ENCODE measurements at places on chromosomes 5 and 9.

GRCh38 chr5:37197340-37198050 is 51.7 kb downstream of the CPLANE1 start:
- DNase-seq: no peak

GRCh38 chr5:176631383-176632200 is 1.1 kb downstream of the EIF4E1B start:
- no peak for DNase-seq

- DNase-seq: no peak
Observed at GRCh38 chr9:34610434-34611206, 1.3 kb downstream of the RPP25L start.

GRCh38 chr9:37959976-37960375 is 56.0 kb upstream of the SLC25A51 start:
- no peak for DNase-seq

GRCh38 chr9:107927276-107927675 is 437.7 kb upstream of the KLF4 start:
- no peak for DNase-seq

GRCh38 chr5:142097681-142098080 is 10.9 kb upstream of the NDFIP1 start:
- DNase-seq: no peak

GRCh38 chr9:114500697-114501292 is 4.5 kb downstream of the WHRN start:
- no peak for DNase-seq

GRCh38 chr5:106288979-106289378 is 1381.8 kb downstream of the EFNA5 start:
- DNase-seq: no peak

GRCh38 chr9:110429453-110429852 is 91.8 kb upstream of the TXNDC8 start:
- DNase-seq: no peak

DNA sequence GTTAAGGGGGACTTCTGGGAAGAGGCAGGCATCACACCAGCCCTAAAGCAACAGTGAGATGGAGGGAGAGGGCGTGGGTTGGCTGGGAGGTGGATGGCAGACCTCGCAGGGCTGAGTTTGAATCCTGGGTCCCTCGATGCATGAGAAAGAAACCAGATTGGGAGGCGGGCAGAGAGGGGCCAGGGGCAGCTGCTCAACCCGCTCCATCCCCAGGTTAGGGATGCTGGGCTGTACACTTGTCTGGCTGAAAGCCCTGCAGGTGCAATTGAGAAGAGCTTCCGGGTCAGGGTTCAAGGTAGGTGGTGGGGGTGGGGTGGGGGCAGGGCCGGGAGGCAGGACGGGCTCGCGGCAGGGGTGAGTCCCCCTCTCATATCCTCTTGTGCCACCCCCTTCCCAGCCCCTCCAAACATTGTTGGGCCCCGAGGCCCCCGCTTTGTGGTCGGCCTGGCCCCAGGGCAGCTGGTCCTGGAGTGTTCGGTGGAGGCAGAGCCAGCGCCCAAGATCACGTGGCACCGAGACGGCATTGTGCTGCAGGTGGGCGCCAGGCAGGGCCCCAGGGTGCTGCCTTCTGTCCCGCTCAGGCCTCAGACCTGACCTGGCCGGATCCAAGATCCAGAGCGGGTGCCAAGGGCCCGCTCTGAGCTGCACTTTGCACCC is 49.8 kb upstream of the ASS1 start:
- DNase-seq: no peak

- no peak for DNase-seq
Observed at GRCh38 chr5:9456435-9457042, 89.3 kb downstream of the SEMA5A start.

DNA sequence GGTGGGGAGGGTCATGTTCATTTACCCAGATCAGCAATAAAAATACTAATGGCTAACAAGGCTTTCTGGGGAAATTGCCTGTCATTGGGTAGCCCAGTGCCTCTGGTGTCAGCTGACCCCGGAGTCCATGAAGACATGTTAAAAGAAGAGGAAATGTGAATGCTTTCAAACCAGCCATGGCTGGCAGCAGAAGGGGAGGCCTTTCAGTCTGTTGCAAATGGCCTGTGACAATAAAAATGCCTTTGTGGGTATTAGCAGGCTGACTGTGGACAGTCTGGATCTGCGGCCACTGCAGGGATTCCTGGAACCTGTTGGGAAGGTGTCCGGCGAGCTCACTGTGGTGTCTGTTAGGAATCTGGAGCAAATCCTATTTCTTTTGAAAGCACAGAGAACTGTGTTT is 7.5 kb downstream of the ABL1 start:
- DNase-seq: no peak

DNA sequence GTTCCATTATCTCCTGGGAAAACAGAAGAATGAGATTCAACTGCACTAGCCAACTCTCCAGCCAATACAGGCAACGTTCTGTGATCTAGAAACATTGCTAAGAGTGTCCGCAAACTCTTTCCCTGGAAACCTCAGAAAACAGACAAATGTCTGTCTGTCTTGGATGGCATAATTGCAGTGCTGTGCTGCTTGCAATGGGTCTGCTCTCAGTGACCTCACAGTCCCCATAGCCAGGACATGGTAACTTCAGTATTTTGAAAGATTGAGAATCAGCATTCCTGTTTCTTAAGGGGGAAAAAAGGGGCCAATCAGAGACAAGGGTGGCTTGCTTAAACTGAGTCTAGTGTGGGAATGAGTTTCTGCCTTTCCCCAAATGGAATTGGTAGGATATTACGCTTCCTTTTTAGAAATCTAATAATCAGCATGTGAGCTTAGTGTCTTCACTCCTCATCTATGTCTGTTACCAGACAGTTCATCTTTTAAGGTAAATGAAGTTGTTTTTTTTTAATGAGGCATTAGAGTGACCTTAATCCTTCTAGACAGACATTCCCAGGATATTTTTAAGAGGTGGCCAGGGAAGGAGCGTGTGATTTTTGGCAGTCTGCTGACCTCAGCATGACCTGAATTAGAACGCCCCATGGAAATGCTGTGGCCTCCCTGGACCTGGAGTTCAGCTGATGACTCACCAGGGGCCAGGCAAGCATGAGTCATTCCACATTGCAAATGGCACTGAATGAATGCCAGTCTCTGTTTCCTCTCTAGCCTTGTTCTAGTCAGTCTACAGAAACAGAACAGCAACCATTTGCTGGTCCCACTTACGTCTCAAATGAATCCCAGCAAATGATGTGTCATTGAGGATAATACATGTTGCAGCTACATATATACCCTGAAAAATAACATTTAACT is 210.2 kb upstream of the ACTBL2 start:
- DNase-seq: no peak

DNA sequence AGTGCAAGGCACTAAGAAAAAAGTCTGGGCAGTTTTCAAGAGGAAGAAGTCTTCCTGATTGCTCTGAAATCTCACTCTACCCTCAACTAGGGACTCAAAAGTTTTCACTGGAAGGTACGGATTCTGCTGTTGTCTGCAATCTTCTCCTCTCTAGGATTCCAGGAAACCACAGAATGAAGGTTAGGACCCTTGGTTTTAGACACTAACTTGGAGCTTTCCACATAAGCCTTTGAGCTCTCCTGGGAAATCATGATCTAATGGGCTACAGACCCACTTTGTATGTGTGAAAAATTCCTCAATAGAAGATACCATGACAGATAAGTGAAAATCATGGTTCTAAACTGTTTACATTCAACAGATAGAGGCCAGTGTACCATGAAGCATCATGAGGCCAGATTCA is 265.1 kb downstream of the PSAT1 start:
- no peak for DNase-seq

GRCh38 chr5:54753034-54753433 is 232.4 kb downstream of the ESM1 start:
- DNase-seq: peak; percentile 40

DNA sequence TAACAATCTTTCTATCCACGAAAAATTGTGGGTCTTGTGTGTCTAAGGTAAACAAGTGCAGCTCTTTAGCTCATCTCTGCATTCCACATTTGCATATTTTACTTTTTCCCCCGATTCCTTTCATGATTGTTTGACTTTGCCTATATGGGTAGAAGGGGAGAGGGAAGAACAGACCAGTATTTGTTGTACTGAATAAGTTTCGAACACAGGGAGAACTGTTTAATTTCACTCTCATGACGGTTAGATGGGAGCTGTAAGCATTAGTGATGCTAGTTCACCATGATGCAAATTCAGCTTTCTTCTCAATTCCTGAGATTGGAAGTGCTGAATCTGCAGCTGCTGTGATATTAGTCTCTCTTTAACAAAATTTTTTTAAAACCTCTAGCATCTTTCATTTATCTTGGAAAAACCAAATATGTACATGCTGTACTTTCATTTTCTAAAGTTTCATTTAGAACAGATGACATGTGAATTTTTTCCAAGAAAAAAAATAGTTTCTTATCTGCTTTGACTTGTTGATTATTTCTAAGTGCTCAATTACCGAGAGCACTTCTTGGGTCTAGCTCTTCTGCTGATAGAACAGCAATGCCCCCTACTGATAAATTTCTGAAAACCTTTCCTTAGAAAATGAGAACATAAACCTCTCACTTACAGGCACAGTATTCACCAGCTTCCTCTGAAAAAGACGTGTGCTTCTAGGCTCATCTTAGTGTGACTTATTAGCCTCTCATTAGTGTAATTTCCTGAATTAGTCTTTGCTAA is 149.5 kb downstream of the BAAT start:
- DNase-seq: no peak

- no peak for DNase-seq
Observed at GRCh38 chr5:9626955-9627354, 3.2 kb downstream of the TAS2R1 start.

DNA sequence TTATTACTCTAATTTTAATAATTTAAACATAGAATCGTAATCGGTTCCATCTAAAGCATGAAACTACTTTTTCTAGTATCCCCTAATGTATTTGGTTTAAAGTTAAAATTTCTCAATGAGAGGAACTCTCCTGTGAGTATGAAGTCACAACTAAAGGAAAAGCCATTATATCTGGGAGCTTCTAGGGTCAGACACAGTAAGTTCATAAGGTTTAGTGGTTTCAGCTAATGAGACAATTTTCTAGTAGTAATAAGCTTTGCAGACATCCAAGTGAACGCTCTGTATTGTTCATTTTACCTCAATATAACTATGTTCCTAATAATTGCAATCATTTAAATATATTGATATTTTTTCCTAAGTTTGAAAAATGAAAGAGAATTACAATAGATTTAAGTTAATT is 364.4 kb upstream of the CDH9 start:
- DNase-seq: no peak

- DNase-seq: no peak
Observed at GRCh38 chr9:90641086-90641485, 1.5 kb downstream of the DIRAS2 start.

DNA sequence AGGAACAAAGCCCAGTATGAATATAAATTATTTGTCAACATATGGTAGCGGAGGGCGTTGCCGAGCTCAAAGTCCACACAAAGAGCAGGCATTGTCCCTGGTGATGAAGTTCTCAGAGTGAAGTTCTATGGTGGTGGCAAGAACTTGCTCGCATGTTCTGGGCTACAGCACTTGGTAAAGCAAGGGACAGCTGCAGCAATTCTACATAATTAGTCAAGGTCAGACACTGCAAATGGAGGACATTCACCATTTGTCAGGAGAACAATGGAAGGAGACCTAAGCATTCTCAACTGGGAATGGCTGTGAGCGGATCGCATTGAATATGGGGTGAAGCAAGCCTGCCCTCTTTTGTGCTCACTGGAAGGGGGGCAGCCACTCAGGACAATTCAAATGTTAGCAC is 503.8 kb upstream of the ADAMTS16 start:
- no peak for DNase-seq

DNA sequence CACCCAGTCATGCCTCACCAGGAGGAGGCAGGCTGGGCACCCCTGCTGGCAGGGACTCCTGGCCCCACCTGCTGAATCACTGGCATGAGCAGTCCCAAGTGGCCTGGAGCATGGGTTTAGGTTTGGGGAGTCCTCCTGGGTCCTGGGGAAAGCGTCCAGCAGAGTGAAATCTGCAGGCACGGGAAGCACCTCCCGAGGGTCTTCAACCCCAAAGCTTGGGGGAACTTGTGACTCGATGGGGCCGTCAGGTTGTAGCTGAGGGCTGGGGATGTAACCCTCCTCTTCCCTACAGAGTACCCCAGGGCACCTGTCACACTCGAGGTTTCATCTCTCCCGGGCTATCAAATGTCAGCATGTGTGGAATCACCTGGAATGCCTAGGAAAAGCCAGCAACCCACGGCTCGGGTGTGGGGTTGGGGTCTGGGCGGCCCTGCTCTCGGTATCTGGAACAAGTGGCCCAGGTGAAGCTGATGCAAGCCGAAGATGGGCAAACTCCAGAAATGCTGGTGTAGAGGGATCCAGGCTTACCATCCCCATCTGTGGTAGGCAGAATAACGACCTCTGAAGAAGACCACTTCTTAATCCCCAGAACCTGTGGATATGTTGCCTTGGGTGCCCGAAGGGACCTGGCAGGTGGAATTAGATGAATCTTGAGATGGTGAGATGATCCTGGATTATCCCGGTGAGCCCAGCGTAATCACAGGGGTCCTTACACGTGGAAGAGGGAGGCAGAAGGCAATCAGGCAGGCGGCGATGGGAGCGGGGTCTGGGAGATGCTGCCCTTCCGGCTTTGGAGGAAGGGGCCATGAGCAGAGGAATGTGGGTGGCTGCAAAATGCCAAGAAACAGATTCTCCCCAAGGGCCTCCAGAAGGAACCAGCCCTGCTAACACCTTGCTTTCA is 6.1 kb upstream of the RASGEF1C start:
- no peak for DNase-seq

DNA sequence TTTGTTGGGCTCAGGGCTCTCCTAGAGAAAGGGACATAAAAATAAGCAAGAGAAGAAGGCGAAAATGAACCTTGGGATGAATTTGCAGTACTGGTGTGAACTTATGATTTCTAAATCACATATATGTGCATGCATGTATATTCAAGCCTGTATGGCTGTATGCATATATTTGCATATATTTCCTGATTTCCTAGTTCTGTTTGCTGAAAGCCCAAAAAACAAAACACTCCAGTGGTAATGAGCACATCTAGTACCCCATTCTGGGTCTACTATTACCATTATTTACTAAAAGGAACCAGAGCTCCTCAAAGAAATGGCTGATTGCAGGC is 7.3 kb downstream of the ZFP62 start:
- no peak for DNase-seq

GRCh38 chr9:129498451-129499384 is 122.2 kb downstream of the C9orf50 start:
- no peak for DNase-seq

GRCh38 chr5:102596951-102597350 is 98.2 kb upstream of the SLCO6A1 start:
- no peak for DNase-seq

DNA sequence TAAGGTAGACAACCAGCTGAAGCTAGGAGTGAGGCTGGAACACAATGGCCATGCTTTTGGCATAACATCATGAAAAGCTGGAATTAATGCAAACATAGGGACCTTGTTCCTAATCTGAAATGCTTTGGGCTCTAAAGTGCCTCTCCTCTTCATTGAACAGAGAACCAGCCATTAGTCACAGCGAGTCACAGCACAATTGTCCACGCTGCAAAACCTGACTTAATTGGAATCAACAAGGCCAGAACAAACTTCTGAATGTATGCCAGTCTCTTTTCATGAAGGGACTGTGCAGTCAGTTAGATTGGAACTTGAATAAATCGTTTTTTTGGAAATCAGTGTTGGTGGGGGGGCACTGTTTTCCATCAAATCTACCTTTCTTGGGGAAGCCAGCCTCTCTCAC is 96.5 kb downstream of the JAKMIP2 start:
- DNase-seq: no peak

- DNase-seq: no peak
Observed at GRCh38 chr5:17157294-17157693, 60.1 kb upstream of the BASP1 start.
